ENCODE measurements at places on chromosomes 1 and 21.

GRCh38 chr1:161305867-161306519 lies 3.8 kb downstream of the MPZ start:
- DNase-seq, result peak; percentile 66

DNA sequence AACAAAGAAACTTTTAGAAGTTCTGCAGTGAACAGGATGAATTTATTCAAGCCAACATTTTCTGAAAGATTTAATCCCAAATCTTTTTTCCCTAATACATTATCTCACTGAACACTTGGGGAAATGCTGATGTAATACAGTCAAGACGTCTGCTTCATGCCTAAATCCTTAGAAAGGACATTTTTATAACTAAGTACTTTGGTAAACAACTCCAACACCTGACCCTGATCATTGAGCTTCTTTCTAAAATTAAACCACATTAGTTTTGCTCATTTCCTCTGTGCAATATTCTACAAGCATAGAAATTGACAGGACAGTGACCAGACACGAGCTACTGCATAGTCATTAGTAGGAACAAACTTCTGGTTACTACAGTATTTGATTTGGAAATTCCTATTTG lies 183.5 kb downstream of the TPR start:
- DNase-seq, result no peak

DNA sequence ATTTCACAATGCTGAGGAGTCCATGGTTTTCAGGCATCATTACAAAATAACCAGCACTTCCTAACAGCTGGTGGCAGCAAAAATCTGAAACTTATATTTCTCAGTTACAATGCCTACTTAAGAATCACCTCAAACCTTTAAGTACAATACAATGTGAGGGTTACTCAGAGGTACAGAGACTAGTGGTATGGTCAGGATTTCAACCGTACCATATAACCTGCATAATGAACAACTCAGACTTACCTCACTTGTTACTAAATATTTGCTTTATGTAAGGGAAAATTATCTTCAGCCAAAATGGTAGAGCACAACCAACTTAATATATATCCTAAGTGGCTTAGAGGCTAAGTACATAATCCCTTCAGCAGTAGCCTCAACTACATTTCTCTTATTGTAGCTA lies 344.5 kb downstream of the SMYD3 start:
- DNase-seq, result no peak

- DNase-seq, result no peak
These were observed 100.1 kb upstream of the SPATA6 start for GRCh38 chr1:48572134-48572533.

- DNase-seq, result peak; percentile 78
These were observed 18.5 kb upstream of the ADARB1 start for GRCh38 chr21:45055861-45056260.
